LNCaP clone FGC (cell line): ENCODE measurements at places on chromosomes 2 and 18.
A peak's percentile ranks its signal among the peaks of the same experiment; 100 is the strongest.

GRCh38 chr2:126408671-126409070, 247.3 kb upstream of the GYPC start:
- DNase-seq: no peak

DNA sequence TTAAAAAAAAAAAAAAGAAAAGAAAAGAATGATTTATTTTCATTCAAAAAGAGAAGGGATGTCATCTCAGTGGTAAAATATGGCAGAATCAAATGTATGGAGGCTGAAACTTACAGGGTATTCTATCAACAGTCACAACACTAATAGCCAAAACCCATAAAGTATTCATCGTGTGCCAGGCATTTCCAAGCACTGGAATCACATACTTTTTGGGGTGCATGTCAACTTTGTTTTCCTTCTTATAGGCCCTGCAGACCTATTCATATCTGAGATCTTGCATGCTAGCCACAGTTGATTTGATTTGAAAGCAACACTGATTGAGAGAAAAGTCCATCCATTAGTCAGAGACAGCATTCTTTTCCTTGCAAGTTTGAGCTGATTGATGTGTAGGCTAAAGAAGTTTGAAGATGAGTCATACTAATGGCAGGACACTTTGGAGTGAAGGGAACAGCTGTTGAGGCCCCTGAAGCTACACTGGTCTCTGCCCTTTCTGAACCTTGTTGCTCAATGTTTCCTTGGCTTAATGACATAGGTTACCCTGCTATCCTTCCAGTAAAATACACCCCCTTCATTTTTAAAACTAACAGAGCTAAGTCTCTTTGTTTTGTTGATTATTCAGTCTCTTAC, 22.0 kb downstream of the KATNAL2 start:
- no peak for DNase-seq

- DNase-seq: no peak
These were observed 242.3 kb downstream of the SETBP1 start for GRCh38 chr18:44922968-44923367.

- DNase-seq: peak; percentile 63
These were observed 167.2 kb upstream of the SATB2 start for GRCh38 chr2:199624958-199625357.

GRCh38 chr2:15506229-15506819, 54.8 kb downstream of the NBAS start:
- DNase-seq: no peak

- no peak for DNase-seq
These were observed 69.0 kb downstream of the STPG4 start for GRCh38 chr2:47086054-47086471.

- no peak for DNase-seq
These were observed 54.2 kb downstream of the TSN start for GRCh38 chr2:121809607-121810006.

DNA sequence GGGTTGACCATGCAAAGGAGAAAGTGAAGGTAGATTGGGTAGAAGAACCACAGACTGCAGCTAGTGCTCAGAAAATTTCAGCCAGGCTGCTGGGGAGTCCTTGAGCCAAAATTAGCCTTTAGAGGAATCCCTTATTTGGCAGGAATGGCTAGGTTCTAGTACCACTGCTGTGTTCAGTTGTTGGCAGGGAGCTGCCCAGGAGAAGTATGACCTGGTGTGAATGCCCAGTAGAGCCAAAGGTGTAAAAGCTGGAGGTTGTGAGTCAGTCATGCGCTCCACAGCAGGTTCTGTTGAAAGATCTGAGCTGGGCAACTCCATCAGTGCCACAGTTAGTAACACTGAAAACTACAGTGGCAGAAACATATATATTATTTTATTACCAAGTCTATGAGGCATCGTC, 36.4 kb upstream of the TBR1 start:
- DNase-seq: no peak

DNA sequence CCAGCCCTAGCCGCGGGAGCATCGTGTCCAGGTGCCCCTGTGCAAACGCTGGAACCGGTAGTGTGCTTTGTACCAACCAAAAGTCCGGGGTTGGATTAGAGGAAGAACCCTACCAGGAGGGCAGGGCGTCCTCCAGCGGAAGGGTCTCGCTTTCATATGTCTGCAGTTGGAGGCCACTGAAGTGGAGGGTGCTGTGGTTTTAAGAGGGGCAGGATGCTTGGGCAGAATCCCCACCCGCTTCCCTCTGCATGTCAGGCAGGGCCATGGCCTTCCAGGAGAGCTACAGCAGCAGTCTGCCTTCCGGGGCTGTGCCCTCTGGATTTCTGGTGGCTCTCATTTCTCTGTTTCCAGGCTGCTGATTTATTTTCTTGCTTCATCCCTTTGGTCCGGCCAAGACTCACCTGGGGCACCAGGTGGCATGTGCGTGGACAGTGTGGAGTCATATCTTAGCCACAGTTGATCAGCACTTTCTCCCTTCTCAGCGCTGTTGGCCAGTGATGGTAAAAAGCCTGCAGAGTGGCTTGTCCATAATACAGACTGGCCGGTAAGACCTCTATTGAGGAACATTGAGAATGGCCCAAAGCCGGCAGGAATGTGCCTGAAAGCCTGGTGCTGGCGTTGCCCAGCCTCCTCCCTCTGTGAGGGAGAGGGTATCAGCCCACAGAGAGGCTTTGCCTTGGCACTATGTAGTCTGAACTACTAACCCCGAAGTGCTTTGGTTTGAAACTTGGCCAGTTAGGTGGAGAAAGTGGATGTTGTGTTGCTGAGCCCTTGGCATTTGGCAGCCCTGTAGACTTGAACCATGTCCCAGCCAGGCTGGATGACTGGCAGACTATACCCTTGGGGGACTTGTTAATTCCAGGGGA, 1.8 kb downstream of the AGAP1 start:
- DNase-seq: no peak

DNA sequence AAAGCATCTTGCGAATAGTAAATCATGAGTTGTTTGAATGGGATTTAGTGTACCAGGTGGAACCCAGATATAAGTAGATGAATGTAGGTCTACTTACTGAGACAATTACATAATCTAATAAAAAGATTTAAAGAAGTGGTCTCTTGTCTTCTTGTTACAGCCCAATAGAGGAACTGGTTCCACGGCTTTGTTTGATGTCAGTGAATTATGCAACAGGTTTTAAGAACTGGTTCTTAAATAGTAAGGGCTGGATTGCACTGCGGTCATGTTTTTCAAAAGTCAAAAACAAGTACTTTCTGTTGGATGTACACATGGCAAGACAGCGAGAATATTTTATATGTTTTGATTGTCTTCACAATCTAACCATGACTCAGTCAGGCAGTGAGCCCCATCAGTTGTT, 15.4 kb upstream of the SLC9A2 start:
- no peak for DNase-seq

DNA sequence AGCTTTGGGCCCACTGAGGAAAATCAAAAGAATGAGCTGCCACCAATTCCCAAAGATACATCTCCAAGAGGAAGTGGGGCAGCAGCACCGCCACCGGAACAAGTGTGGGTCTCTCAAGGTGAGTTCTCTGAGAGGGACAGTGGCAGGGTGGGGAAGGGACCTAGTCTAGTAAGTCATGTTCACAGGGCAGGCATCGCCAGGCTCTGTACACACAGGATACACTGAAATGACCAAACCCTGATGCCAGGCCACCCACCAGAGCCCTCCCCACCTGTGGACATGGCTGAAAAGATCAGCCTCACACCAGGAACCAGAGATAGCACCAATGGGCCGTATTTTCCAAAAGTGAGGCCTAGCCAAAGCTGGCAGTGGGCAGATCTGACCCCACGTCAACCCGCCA, 108.2 kb upstream of the SMAD2 start:
- DNase-seq: no peak
